ENCODE measurements at places on chromosomes 4 and X.

DNA sequence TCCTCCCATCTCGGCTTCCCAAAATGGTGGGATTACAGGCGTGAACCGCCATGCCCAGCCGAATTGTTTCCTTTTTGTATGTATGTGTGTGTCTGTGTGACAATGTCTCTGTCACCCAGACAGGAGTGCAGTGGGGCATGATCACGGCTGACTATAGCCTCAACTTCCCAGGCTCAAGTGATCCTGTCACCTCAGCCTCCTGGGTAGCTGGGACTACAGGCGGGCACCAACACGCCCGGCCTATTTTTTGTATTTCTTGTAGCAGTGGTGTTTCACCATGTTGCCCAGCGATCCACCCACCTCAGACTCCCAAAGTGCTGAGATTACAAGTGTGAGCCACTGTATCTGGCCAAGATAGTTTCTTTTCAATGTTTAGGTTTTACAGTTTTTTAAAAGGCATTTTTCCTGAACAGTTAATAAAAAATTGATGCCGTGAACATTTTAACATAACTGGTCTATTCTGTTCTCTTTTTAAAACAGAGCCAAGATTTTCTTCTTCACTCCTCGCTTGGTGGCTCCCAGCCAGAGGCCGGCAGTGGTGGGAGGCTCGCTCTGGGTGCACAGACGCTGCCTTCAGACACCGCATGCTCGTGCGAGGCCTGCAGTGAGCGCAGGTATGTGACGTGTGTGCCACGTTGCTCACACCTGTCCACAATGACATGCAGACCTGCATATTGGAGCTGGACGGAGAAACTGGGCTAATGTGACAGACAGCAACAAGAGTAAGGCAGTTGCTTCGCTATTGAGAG lies 88.5 kb downstream of the FAM193A start:
- DNase-seq, result no peak

DNA sequence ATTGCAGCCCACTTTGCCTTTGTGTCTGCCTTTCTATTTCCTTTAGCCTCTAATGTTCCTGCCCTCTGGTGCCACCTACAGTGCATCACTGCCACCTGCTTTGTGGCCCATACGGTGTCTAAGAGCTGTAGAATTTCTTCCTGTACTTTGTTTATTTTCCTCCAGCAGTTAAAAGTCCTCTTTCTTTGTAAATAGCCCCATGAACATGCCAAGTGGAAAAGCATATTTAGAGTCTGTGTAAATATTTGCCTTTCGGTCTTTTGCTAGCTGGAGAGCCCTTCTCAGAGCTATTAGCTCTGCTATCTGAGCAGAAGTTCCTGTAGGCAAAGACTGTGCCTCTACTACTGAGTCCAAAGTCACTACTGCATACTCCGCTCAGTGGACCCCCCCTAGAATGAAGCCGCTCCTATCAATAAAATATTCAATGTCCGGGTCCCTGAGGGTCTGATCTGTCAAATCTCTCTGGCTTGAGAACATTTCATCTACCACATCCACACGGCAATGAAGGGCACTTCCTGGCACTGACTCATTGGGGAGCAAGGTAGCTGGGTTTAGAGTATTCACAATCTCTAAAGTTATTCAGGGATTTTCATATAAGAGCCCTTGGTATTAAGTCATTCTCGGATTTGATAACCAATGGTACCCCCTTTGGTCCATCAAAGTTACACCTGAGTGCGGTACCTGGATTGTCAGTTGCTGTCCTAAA lies 36.3 kb downstream of the SULT1E1 start:
- DNase-seq, result peak; percentile 21

DNA sequence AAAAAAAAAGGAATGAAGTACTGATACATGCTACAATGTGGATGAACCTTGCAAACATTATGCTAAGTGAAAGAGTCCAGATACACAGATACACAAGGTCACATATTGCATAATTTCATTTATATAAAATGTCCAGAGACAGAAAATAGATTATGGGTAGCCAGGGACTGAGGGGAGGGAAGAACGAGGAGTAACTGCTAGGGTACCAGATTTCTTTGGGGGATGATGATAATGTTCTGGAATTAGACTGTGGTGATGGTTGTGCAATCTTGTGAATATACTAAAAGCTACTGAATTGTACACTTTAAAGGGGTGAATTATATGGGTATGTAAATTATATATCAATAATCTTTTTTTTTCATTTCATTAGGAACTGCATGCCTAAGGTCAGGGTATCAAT lies 20.8 kb upstream of the AP1AR start:
- no peak for DNase-seq

GRCh38 chr4:93080316-93080715 lies 748.2 kb upstream of the ATOH1 start:
- no peak for DNase-seq

DNA sequence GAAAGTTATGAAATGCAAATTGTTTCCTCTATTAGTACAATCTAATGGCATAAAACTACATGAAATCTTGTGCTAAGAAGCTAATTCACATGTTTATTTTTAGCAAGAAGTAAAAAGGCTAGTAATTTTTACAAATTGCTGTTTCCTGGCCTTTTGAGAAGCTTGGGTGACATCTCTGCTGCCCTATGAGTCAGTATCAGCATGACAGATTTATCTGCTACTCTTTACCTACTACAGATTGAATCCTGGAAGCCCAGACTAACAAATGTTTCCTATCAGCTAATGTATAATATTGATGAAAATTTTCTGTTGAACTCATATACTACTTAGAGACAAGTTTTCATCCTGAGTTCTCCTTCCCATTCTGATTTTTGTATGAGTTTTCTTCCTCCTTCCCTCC lies 232.4 kb downstream of the DCTD start:
- DNase-seq, result no peak

GRCh38 chr4:108094923-108095482 lies 73.7 kb downstream of the LEF1 start:
- no peak for DNase-seq

GRCh38 chr4:166128403-166128802 lies 255.4 kb downstream of the TLL1 start:
- DNase-seq, result no peak
